ENCODE measurements at places on chromosomes 7 and 10.

DNA sequence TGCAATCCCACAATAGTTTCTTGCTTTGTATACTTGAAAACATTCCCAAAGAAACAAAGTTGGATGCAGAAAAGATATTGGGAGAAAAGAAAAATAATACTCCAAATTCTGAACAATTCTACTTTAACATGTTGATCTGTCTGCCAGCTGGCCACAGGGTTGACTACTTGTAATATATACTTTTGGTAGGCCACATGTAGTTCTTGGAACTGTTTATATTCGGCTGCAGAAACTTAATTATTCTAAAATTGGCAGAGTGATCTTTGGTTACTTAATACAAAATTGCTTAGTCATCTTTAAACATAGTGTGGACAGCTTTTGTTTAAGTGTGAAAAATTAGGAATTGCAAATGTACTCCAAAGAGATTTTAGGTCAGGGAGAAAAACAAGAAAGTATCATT lies 76.0 kb downstream of the CALD1 start:
- DNase-seq = no peak

GRCh38 chr10:132382231-132382922 lies 14.6 kb upstream of the PWWP2B start:
- DNase-seq = no peak

GRCh38 chr7:13920053-13920697 lies 69.3 kb downstream of the ETV1 start:
- DNase-seq = no peak

GRCh38 chr7:42236266-42236975 lies 588 bp downstream of the GLI3 start:
- no peak for DNase-seq

- no peak for DNase-seq
Measured at GRCh38 chr10:121684276-121684675, 86.0 kb upstream of the FGFR2 start.

DNA sequence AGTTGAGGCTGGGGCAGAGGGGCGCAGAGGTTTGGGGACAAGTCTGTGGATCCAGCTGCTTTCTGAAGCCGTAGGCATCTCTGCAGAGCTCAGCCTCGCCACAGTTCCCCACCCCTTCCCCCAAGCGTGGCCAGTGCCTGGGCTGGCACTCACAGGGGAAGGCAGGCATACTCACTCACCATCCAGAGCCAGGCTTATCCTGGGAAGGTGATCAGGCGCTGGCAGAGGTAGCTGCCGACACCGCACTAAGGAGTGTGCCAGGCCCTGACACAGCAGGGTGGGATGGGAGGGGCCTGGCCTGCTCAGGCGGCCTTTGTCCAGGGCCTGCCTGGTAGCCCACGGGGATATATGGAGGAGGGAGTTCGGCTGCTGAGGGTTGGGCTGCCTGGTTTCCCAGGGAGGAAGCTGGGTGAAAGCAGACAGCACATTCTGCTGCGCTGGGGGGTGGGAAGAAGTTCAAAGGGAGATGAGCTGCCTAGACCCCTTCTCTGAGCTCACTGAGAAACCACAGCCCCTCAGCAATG lies 15.9 kb downstream of the VSIR start:
- DNase-seq = no peak

GRCh38 chr10:112996462-112996861 lies 46.4 kb downstream of the TCF7L2 start:
- no peak for DNase-seq

GRCh38 chr7:28358423-28358868 lies 53.9 kb upstream of the CREB5 start:
- DNase-seq = no peak

GRCh38 chr10:5858811-5859210 lies 30.9 kb downstream of the ANKRD16 start:
- no peak for DNase-seq

GRCh38 chr10:103781329-103782061 lies 73.9 kb downstream of the SH3PXD2A start:
- no peak for DNase-seq

DNA sequence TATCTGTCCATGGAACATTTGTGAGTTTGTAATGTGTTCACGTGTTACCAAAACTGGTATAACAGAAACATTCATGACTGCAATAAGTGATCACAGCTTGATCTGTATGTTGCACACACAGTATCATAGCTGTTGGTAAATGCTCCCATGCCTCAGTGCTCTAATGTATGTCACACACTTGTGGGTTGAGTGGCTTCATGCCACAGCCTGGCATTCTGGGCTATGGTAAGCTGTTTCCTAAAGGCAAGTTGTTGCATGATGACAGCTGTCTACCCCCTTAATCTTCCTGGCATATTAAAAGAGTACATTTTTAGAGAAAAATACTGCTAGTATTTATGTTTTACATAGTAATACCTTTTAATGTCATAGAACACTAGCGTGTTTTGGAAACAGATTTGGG lies 35.2 kb downstream of the PRPF18 start:
- DNase-seq = no peak

- no peak for DNase-seq
Measured at GRCh38 chr7:28768577-28769147, 189.5 kb downstream of the TRIL start.

- DNase-seq = no peak
Measured at GRCh38 chr10:71316786-71317160, 2.3 kb upstream of the SLC29A3 start.

GRCh38 chr10:110824152-110824441 lies 47.6 kb upstream of the PDCD4 start:
- no peak for DNase-seq

DNA sequence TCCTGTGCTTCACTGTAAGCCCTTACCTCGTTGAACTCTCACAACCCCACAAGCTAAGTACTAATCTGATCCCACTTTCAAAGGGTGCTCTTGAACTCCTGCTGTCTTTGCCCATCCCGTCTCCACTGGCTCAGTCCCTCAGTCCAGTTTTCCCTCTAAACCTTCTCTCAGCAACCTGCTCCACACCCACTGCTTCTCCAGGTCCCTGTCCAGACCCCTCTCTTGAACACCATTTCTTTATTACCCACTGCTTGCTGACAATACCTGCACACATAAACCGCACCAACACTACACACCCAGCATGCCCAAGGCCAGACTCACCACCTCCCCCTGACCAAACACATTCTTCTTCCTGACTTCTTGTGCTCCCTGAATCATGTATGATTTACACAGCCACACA lies 343.3 kb downstream of the GRID1 start:
- no peak for DNase-seq

GRCh38 chr7:79199266-79199665 lies 254.2 kb downstream of the MAGI2 start:
- no peak for DNase-seq

DNA sequence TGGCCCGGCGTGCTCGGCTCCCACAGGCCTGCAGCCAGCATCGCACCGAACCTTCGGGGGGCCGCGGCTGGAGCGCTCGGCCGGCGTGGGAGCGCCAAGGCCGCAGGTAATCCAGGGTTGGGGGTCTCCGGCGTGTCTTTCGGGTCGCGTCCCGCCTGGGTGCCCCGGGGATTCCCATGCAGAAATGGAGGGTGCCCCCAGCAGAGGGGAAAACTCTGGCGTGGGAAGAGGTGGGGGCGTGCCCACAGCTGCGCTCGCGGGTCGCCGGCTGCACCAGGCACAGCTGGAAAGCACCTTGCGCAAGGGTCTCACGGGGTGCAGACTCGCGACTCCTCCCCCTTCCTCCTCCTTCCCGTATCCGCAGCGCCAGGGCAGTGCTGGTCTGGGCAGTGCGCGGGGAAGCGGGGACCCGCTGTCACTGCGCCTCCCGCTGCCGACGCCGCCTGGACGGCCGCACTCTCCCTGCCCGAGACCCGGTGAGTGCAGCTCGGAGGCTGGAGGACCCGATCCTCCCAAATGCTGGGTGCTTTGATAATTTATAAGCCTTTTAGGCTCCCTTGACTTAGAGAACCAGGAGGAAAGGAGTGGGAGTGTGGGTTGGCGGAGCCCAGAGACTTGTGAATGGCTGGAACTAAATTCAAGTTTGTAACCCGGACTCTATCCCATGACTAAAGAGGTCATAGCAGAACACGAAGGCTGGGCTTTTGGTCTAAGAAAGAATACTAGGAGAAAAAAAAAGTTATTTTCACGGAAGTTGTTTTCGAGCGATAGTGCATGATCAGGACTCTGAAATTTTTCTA lies 489 bp downstream of the MAP3K8 start:
- DNase-seq = no peak

- DNase-seq = no peak
Measured at GRCh38 chr10:68526634-68527307, 552 bp downstream of the SLC25A16 start.

DNA sequence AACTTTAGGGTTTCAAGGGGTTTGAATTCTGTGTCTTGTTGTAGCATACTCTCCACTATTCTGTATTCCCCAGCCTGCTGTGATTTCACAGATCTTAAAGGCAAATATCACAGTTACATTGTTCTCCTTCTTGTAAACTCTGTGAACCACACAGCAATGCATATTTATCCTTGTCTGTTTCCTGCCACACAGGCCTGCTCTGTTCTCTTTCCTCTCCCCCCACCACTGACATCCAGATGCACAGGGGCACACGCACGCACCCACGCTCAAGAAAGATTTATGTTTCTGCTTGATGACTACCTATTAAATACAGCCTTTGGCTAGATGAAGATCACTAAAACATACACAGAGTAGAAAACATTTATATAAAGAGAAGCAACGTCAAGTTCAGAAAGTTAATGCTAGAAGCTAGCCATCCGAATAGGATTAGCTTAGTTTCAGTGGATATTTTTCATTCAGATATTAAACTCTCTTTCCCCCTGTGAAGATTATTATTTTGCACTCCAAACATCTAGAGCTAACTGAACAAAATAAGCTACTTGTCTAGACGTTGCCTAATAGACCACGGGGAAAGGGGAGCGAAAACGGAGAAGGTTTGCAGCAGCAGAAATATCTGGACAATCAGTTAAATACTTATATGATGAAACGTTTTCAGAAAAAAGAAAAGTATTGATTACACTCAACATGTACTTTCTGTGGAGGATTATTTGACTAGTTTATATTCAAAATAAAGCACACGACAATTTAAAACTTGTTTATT lies 193.1 kb upstream of the SEMA3C start:
- DNase-seq = no peak
